DMS153 (cell line): ENCODE measurements at places on chromosomes 3 and 15.

DNA sequence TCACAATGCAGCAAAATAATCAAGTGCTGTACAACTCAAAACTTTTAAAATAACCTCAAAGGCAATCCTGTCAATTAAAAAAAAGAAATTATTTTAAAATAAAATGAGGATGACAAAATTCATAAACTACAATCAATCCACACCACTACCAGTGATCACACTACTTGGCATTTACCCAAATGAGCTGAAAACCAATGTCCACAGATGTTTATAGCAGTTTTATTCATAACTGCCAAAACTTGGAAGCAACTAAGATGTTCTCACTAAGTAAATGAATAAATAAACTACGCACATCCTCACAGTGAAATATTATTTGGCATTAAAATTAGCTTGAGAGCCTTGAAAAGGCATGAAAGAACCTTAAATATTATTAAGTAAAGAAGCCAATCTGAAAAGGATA, 121.3 kb downstream of the STAG1 start:
- DNase-seq: no peak

DNA sequence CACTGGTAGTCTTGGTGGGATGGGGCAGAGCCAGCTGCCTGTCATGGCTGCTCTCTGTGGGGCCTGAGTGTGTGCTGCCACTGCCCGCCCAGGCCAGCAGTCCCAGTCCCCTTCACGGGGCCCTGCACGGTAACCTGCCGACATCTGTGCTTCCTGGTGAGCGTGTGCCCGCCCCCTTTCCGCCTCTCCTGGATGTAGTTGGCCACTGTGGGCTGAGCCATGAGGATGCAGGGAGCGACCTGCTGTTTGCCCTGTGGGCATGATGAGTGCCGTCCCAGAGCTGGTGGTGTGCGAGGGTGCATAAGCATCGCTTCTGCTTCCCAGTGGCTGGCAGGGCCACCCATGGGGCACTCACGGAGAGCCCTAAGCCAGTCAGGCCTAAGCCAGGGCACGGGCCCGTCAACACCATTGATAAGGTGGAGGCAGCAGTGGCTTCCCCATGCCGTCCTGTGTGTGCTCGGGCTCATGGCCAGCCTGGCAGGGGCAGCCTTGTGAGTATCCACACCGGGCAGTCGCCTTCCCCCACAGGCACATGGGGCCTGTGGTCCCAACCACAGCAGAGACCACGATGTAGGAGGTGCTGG, 14.6 kb downstream of the PLXNA1 start:
- no peak for DNase-seq

DNA sequence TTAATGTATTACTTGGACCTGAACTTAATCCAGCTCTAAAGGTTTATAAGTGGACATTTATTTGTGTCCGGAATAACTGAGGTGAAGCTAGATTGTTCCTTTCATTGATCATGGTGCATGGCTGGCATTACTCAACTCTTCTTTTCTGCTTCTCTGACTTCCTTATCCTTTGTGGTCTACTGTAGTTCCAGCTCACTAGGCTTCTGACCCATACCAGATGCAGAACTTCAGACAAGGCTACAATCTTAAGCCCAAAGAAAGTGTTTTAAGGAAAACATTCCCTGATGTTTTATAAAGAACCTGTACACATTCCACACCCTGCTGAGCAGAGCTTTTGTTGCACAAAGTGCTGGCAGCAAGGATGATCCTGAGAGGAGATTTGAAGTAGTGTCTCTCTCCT, 250.8 kb upstream of the TGFBR2 start:
- DNase-seq: no peak

- no peak for DNase-seq
Observed at GRCh38 chr3:41966206-41966605, 4.3 kb upstream of the ULK4 start.

- no peak for DNase-seq
Observed at GRCh38 chr15:101675015-101675414, 22.8 kb upstream of the TM2D3 start.

DNA sequence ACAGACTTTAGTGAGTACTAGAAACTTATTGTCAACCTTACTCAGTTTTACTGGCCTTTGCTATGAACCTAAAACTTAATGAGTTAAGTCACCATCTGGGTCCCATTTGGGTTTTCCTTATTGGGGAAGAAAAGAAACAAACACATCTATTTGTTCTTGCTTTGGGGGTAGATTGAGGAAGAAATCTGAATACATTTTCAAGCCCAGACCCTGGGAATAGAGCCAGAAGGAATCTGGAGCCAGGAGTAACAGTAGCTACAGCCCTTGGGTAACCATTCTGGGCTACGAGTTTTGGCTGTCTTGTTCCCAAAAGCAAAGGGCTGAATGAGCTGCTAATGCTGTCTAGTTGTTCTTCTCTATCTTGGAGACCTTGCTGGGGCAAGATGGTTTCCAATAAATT, 16.5 kb downstream of the SLC12A1 start:
- DNase-seq: no peak

- DNase-seq: no peak
Observed at GRCh38 chr3:30199855-30200254, 406.5 kb upstream of the TGFBR2 start.

DNA sequence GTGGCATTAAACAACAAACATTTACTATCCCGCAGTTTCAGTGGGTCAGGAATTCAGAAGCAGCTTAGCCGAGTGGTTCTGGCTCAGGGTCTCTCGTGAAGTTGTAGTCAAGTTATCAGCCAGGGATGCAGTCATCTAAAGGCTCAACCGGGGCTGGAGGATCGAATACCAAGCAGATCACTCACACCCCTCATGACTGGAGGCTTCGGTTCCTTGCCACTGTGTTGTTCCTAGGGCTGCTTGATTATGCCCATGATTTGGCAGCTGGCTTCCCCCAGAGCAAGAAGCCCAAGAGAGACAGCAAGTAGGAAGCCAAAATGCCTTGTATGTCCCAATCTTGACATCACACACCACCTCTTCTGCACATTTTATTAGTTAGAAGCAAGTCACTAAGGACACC, 33.9 kb upstream of the CDCP1 start:
- no peak for DNase-seq

GRCh38 chr15:75923756-75924155, 20.1 kb downstream of the FBXO22 start:
- no peak for DNase-seq

DNA sequence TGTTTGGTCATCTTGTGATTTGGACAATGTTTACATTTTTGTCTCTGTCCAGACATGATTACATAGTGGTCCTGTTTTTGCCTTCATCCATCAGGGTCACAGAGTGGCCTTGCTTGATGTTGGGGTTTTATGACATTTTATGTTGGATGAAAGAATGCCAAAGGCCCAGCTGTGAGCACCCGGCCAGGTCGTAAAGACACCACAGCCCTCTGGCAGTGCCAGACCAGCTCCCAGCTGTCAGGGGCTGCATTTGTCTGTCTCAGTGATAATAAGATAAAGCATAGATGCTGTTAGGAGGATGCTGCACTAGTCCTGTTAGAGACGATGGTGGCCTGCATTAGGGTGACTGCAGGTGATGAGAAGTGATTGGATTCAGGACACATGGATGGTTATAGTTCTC, 117.5 kb downstream of the FAM174B start:
- DNase-seq: no peak
